ENCODE measurements at places on chromosomes 2 and 18. TPM values are rescaled to one million over a fixed set of nuclear protein-coding genes. Genes with fewer than 3 reads are reported as not detected.

The MPP4 gene
- 6.8 TPM for total RNA-seq

The LYPD6B gene
- total RNA-seq, result not detected

The RTN4 gene
- 361 TPM for total RNA-seq

The SNRNP200 gene
- 33.0 TPM for total RNA-seq

The C2orf80 gene
- total RNA-seq, result not detected

The GALNT5 gene
- total RNA-seq, result not detected
